ENCODE measurements at places on chromosomes 16 and 17. TPM values are rescaled to one million over a fixed set of nuclear protein-coding genes. Genes with fewer than 3 reads are reported as not detected.

ZNF205 gene
- 9.3 TPM for total RNA-seq

ABCA10 gene
- total RNA-seq, result 0.12 TPM

PIGL gene
- total RNA-seq, result 11.5 TPM

BIRC5 gene
- total RNA-seq, result 160 TPM

EFCAB13 gene
- total RNA-seq, result 3.0 TPM

OR3A3 gene
- not detected for total RNA-seq

SLC12A3 gene
- not detected for total RNA-seq

SLC5A11 gene
- total RNA-seq, result not detected

DNA sequence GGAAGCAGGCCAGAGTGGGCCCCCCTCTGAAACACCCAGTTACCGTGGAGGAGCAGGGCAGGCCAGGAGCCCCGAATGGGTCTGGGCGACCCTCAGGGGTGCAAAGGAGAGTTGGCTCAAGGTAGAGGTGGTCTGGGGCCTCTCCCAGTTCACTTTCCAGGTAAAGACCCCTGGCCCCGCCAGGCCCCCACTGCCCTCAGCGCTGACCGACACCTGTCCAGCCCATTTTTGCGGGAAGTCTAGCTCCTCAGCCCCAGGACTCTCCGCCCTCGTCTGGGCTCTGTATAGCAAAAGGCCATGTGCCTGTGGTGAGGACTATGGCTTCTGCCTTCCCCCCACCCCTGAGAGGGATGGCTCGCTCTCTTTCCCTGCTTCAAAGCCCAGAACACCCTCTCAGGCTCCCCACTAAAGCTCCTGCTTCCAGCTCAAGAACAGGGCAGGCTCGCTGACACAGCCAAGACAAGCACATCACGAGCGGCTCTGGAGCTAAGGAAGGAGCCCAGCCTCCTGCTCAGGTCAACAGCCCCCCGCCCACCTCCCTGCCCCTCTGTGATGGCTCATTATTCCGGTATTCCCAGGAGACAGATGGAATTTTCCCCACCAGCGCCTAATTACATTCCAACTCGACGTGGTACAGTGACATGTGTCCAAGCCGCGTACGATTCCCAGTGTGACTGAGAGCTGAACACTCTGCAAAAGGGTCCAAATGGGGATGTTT is 59.4 kb downstream of the RTN4RL1 start:
- peak; percentile 17 for DNase-seq

- DNase-seq, result no peak
Measured at GRCh38 chr17:2800367-2800766, 4.1 kb downstream of the RAP1GAP2 start.

- peak; percentile 57 for DNase-seq
Measured at GRCh38 chr17:66526827-66527226, 224.4 kb downstream of the PRKCA start.

DNA sequence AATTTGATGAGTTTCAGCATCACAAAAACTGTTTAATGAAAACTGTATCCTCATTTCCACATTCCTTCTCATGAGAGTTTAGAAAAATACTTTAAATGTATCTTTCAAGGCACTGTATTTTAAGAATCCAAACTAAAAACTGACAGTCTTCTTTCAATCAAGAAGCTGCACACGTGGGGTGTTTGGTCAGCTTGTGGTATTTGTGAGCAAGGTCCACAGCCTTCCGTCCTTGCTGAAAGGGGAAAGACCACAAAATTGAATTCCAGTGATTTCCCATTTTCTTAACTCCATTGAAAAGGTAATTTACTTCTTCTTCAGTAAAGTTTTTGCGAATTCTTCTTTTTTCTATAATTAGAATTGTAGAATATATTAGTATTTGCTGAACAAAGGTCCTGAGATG is 3.4 kb upstream of the DYNC1LI2 start:
- DNase-seq, result no peak

DNA sequence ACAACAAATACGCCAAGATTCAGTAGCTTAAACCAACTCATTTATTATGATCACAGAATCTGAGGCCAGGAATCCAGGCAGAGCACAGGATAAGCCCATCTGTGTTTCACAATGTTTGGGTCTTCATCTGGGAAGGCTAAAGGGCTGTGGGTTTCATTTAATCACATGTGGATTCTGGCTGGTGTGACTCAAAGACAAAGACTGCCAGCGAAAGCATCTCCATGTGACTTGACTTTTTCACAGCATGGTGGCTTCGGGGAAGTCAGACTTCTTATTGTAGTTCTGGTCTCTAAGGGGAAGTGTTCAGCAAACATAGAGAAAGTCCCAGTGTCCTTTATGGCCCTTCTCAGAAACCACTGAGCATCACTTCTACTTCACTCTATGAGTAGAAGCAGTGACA is 1014.4 kb upstream of the GOT2 start:
- DNase-seq, result no peak

- no peak for DNase-seq
Measured at GRCh38 chr16:52066962-52067361, 480.0 kb downstream of the TOX3 start.

DNA sequence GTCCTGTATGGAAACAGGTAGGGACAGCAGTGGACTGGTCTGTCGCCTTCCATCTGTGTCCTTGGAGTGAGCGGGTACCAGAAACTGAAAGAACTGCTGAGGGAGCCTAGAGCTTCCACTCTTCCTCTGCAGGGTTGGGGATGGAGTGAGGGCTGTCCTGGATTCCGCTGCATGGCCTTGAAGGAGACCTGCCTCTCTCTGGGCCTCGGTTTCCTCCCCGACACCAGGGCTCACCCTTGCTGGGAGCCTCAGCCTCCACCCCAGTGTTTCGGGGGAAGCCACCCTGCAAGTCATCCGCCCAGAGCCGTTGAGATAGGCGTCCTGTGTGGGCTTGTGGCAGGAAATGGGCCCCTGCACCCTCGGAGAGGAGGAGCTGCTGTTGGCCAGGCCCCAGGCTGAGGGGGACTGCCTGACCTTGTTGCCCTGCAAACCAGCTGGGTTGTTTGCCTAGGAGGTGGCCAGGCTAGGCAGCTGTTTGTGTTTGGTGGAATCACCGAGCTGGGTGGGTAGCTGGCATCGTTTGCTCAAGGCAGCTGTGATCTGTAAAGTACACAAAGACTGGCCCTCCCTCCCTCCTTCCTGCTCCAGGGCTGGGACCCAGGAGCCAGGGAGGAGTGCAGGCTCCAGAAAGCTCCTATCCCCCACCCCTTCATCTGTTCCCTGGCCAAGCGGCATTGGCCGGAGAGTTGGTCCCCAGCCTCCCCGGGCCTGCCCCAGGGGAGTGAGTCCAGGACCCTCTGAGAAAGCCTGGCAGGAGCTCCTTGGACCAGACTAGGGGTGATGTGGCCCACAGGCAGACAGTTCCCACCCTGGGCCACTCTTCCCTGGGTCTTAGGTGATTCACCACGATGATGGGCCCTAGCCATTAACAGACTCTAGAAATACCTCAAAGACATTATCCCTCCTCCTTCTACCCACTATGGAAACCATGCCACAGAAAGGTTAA is 1.3 kb downstream of the RAB37 start:
- peak; percentile 17 for DNase-seq

- no peak for DNase-seq
Measured at GRCh38 chr16:3171855-3172593, 16.0 kb upstream of the OR1F1 start.

GRCh38 chr17:6603744-6604325 is 36.7 kb downstream of the KIAA0753 start:
- no peak for DNase-seq

GRCh38 chr16:52499060-52499440 is 47.9 kb downstream of the TOX3 start:
- no peak for DNase-seq

GRCh38 chr16:23905027-23905426 is 69.2 kb downstream of the PRKCB start:
- peak; percentile 85 for DNase-seq

- DNase-seq, result peak; percentile 94
Measured at GRCh38 chr16:11349599-11350276, 4.5 kb downstream of the RMI2 start.

DNA sequence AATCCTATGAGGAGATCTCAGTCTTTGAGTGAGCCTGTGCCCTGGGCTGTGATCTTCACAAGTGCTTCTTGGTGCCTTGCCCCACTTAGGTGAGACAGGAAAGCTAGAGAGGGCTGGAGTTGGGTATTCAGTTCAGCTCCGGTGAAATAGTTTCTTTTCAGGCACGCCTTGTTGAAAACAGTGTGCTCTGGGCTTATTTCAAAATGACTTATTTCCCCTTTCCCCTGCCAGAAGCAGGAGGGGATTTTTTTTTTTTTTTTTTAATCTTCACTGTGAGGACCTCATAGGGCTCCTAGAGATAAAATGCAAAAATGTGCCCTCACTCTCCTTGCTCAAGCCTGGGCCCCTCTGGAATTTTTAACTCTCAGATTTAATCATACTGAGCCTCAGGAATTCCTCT is 27.2 kb downstream of the MOSMO start:
- DNase-seq, result no peak

DNA sequence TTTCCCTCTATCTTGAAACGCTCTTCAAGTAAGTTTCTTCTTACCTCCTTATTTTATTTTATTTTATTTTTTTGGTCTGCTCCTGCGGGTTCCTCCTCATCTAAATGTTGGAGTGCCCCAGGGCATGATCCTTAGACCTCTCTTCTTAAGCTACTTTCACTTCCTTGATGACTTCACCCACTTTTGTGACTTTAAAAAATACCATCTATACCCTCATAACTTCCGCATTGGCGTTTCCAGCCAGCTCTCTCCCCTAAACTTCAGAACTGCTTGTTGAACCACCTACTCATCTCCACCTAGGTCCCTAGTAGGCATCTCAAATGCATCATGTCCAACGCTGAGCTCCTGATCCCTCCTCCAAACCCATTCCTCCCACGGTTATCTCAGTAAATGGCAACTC is 51.4 kb upstream of the NFAT5 start:
- DNase-seq, result peak; percentile 71

- no peak for DNase-seq
Measured at GRCh38 chr16:85601730-85602401, 11.3 kb upstream of the GSE1 start.

GRCh38 chr17:2926019-2926650 is 129.9 kb downstream of the RAP1GAP2 start:
- DNase-seq, result peak; percentile 89

GRCh38 chr17:39665642-39666224 is 584 bp downstream of the TCAP start:
- no peak for DNase-seq

DNA sequence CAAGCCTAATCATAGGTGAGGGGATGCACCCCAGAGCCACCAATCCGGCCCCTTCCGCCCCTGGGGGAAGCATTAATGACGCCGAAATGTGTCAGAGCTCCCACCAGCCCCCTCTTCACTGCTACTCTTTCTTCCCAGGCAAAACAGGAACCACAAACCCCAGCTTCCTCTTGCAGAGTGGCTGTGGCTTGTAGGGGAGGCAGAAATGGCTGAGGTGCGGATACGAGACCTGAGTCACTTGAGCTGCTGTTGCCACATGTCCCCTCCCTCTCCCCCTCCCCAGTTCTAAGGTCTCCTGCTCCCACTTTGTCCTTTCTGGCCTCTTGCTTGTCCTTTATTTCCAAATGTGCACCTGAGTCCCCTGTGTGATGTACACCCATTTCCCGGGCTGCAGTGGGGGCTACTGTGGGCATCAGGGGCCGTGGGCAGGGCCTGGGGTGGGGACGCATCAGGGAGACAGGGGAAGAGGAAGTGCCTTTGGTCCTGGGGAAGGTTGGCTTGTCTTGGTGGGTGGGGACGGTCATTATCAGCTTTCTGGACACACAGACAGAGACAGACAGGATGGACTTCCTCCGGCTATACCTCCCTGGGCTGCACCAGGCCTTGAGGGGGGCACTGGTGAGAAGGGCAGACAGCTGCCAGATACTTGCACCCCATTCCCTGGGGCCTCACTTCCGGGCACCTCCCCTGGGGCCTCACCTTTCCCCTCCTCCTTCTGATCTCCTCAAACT is at the start of gene APOBR:
TSS of gene APOBR (plus strand) at position 523 of the 731 bp plus-strand sequence. CDS start at position 562, 39 bp downstream.
- DNase-seq, result no peak

- DNase-seq, result peak; percentile 71
Measured at GRCh38 chr16:11497851-11498289, 88.8 kb downstream of the LITAF start.

DNA sequence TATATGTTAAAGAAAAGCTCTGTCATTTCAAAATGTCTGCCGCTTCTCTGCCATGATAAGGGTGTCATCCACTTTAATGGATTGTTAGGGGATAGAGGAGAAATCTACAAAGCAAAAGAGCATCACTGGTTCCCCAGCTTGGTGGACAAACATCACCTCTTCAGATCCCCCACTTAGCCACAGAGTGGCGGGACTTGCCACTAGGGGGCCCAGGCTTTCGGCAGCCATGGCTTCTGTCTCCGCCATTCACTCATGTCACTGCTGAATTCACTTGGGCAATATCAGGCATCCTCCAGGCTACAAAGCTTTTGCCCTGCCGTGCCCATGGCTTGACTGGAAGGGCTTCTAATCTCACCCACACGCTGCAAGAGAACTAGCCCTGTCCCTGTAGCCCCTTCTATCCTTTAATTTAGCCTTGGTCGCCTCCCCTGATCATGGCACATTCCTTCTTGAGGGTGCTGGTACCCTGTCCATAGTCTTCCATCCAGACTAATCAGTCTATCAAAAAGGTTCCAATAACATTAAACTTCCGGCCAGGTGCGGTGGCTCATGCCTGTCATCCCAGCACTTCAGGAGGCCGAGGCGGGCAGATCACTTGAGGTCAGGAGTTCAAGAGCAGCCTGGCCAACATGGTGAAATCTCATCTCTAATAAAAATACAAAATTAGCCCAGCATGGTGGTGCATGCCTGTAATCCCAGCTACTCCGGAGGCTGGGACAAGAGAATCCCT is 34.7 kb downstream of the SBK1 start:
- DNase-seq, result peak; percentile 47

DNA sequence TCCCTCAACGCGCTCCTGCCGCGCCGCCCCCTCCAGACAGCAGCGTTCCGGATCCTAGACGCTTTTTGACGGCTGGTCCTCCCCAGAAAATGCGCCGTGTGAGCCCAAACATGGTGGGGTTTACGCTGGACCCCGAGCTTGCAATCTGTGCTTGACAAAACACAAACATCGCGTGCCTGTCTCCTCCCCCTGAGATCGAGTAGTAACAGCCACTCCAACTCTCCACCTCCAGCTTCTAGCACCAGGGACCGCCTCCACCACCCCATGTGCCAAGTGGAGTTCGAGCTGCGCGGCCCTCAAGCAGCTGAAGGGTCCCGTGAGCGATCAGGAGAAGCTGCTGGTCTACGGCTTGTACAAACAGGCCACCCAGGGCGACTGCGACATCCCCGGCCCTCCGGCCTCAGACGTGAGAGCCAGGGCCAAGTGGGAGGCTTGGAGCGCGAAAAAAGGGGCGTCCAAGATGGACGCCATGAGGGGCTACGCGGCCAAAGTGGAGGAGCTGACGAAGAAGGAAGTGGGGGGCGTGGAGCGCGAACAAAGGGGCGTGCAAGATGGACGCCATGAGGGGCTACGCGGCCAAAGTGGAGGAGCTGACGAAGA is 656 bp upstream of the GEMIN4 start:
- peak; percentile 47 for DNase-seq

DNA sequence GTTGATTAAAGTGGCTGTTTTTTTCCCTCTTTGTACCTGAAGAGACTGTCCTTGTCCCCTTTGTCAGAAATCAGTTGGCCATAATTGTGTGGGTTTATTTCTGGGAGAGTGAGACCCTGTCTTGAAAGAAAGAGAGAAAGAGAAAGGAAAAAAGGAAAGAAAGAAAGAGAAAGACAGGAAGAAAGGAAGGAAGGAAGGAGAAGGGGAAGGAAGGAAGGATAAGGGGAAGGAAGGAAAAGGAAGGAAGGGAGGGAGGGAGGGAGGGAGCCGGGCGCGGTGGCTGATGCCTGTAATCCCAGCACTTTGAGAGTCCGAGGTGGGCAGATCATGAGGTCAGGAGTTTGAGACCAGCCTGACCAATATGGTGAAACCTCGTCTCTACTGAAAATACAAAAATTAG is 6.8 kb upstream of the EVPLL start:
- no peak for DNase-seq

GRCh38 chr17:14940108-14940937 is 324.8 kb downstream of the PMP22 start:
- no peak for DNase-seq

GRCh38 chr16:84766978-84767773 is 52.6 kb upstream of the CRISPLD2 start:
- no peak for DNase-seq
